Stimulated activated CD8-positive, alpha-beta memory T cell treated with anti-CD3 and anti-CD28 coated beads, Interleukin-2, amount 100 ng/mL, for 1 hour (primary cell): ENCODE measurements at places on chromosomes 2 and 18.

GRCh38 chr2:39091543-39091942 is 29.3 kb downstream of the SOS1 start:
- DNase-seq = no peak

DNA sequence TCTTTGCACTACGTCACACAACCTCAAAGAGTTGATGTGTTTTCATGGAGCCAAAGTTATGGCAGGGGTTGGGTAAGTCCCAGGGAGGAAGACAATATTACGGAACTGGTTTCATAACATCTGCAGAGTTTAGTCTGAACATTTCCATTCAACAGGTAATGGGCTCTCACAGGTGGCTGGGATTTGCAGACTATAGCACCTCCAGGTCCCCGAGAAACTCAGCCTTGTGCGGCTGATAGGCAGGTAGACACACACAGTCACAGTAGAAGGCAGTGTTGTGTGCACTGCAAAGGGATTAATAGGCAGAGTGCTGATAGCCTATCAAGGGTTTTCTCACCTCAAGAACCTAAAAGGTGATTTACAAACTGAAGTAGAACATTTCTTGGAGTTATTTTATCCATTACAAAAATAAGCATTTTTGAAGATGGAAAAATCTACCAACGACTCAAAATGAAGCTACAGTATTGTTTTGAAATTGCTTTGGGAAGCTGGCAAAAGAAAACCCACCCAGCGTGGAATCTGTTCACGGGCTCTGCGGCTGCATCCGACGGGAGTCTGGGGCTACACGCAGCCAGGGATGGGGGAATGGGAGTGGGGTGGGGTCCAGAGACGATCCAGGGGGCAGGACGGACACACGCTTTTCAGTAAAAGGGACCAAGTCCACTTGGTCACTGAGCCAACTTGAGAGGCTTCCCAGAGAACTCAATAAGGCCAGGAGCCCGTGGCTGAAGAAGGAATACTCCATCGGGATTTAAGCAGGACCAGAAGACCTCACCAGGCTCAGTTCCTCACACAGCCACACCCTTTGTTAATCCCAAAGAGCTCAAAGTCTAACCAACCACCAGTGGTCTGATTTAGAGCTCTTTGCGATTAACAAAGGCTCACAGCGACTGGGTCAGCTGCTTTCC is 82.9 kb downstream of the CHRNA1 start:
- DNase-seq = no peak

- DNase-seq = no peak
Measured at GRCh38 chr2:72116081-72116533, 31.6 kb downstream of the CYP26B1 start.

GRCh38 chr2:650343-651310 is 26.6 kb downstream of the TMEM18 start:
- DNase-seq = no peak

GRCh38 chr2:229181641-229182040 is 89.4 kb downstream of the PID1 start:
- no peak for DNase-seq

DNA sequence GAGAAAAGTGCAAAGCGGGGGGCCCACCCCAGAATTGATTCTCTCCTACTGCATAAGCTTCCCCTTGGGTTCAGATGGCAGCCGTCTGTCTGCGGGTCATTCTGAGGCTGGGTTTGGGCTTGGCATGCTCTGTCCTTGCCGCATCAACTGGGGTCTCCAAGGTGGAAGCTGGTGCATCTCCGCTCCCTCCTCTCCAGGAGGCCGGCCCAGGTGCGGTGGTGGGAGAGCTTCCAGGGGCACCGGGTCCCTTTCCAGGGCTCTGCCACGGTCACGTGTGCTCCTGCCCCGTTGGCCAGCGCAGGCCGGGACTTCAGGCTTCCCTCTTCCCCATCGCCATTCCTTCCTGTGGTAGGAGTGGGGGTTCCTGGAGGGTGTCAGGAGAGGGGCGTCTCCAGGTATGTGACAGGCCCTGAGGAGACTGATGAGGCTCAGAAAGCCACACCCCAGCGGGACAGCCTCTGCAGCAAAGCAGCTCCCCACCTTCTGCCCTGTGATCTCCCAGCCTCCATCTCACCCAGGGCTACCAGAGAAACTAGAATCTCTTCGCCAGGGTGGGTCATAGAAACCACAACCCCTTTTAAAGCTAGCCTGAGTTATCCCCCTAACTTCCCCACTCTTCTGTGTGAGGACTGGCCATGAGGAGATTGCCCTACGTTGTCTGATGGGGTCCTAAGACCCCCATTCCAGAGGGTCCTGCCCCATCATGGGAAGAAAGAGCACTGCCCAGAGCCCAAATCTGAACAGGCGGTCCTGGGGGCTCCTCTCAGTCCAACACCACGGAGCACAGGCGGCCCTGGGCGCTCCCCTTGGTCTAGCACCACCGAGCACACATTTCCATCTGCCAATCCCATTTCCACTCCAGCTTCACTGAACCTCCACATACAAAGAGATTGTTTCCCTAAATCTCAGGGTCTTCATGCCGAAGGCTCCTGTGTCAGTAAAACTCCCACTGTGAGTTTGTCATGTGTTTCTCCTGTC is 76.6 kb downstream of the SLC66A2 start:
- DNase-seq = no peak

- DNase-seq = no peak
Measured at GRCh38 chr2:113823716-113824595, 65.9 kb upstream of the ACTR3 start.

- no peak for DNase-seq
Measured at GRCh38 chr18:35029103-35029502, 12.1 kb upstream of the MAPRE2 start.

DNA sequence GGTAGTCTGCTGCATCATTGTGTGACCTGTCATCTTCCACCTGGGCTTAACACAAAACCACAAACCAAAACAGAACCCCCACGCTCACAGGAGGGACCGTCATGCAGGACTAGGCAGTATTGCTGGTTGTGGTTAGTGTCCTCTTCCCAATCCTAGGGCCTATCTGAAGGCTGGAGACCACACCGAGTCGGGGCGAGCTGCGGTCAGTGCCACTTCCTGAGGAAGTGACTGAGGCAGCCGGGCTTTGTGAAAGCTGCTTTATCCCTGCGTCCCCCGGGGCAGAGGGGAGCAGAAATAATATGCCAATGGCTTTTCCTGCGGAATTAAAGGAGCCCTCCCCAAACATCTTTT is 22.9 kb downstream of the ZNF532 start:
- no peak for DNase-seq

DNA sequence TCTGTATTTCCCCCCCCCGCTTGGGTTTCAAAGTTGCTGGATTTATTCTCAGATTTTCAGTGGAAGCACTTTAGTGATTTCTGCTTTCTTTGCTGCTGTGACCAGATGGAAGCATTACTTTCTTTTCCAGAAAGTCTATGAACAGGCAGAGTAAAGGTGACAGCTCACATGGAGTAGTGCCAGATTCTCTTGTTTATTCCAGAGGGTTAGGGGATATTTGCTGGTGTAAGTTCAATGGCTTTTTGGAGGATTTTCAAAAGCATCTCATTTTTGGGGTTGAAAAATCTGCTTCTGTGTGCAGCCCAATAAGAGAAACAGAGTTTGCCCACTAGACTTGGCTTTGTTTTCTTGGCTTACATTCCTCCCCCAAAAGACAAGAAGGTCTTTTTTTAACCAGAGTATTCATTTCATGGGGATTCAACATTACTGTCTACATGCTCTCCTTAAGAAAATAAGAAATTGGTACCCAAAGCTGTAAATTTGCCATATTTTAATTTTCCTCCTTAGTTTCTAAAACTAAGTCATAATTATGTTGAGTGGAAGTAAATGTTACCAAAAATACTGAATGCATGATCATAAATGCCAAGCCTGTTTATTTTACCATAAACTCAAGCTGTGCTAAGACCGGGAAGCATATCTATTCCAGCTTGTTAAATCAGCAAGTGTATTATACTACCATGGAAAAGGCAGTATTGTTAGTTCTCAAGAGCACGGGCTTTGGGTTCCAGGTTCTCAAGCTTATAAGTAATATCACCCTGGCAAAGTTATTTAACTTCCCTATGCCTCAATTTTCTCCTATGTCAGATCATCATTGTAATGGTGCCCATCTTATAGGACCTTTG is 557.2 kb downstream of the CPS1 start:
- DNase-seq = no peak
